BJ (cell line): ENCODE measurements at places on chromosomes 1 and 21.

DNA sequence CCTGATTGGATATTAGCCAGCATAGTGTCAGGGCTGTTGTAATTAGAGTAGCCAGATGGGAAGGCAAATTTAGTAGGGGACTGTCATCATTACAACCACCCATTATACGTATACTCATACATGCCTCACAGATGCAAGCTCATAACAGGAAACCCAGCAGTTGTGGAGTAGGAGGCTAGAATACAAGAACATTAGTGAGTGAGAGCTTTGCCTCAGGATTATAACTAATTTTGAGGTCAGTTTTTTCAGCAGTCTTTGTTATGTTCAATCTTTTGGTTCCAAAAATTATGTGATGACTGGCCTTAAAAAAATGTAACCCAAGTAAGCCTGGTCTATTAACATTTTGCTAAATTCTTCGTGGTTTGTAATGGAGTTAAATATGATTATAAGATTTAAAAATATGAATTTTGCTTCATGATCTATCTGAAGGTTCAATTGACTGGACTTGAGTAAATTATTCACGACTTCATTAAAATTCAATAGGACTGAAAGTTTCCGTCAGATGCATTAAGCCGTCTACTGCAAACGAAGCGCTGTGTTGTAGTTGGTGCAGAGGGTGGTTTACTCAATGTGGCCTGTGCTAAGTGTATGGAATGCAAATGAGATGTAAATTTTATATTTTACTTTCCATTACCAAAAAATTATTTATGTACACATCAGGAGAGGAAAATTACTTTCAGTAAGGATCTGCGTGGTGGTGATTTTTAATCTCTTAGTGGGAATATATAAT, 48.8 kb downstream of the KCNK1 start:
- no peak for DNase-seq

DNA sequence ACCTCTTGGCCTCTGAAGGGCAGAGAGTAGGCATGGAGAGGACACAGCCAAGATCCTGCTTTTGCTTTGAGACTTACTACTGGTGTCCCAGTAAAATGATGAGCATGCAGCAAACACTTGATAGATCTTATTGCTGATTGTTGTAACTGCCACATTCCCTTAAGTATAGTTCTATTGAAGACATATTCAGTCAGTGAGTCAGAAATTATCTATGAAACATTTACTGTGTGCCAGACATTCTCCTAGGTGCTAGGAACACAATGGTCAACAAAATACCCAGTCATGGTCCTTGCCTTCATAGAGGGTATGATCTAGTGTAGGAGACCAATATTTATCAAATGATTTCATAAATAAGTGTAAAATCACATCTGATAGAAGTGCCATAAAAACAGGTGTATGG, 13.6 kb downstream of the STYXL2 start:
- DNase-seq = no peak

DNA sequence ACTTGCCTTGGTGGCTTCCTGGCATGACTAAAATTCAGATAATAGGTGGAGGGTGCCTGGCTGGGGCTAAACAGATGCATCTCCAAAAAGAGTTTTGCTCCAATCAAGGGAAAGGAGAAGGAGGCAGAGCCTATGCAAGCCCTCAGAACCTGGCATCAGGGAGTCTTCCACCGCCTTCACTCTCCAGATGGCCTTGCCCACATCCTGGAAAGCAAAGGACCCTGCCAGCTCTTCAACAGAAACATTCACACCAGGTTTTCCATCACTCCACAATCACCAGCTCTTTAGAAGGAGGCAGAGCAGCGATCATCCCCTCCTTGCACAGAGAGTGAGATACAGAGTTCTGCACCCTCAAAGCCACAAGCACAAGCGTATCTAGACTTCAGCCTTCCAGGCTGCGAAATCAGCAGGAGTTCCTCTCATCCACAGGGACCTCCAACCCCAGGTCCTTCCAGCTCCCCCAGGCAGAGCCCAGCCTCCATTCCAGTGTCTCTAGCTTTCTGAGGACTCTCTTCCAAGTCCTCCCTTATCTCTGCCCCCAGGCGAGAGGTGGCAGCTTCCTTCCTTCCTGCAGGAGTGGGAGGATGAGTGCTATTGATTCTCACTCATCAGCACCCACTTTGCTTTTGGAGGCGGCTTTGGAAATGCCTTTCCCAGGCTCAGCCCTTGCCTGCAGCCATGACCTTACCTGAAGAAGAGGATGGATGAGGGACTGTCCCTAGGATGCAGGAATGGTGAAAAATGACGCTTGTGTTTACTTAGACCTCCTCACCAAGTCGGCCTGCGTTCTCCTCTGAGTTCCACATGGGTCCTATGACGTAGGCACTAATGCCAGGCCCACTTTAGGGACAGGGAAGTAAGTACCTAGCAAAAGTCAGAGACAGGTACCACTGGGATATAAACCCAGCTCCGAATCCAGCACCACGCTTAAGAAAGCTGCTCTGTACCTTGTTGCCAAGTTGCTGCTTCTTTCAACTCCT, 75.4 kb downstream of the RIPK4 start:
- DNase-seq = no peak

DNA sequence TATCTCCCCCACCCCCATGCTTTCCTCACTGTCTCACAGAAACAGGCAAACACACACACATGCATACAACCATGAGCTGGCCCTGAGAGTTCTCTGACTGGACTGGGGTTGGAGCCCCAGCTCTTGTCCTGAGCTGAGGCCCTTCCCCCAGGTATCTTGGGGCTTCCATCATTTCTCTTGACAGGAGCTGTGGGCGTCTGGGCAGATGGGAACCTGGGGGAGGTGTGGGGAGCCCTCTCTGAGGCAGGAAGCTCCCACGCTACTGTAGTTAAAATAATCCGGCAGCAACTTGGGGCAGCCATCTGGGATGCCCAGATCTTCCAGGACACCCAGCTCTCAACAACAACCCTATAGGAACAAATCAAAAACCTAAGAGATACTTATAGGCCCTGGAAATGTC, 2.7 kb upstream of the KIF21B start:
- no peak for DNase-seq

- DNase-seq = no peak
These were observed 2.3 kb downstream of the COX20 start for GRCh38 chr1:244837597-244838258.

- no peak for DNase-seq
These were observed 19.5 kb upstream of the PWP2 start for GRCh38 chr21:44087426-44088400.

- DNase-seq = no peak
These were observed at the start of gene MMP23B for GRCh38 chr1:1631782-1632420. Gene MMP23B (plus strand): TSS chr1:1632173. CDS start chr1:1632219, 46 bp downstream.

GRCh38 chr1:157110003-157110402, 10.4 kb upstream of the ETV3L start:
- no peak for DNase-seq

DNA sequence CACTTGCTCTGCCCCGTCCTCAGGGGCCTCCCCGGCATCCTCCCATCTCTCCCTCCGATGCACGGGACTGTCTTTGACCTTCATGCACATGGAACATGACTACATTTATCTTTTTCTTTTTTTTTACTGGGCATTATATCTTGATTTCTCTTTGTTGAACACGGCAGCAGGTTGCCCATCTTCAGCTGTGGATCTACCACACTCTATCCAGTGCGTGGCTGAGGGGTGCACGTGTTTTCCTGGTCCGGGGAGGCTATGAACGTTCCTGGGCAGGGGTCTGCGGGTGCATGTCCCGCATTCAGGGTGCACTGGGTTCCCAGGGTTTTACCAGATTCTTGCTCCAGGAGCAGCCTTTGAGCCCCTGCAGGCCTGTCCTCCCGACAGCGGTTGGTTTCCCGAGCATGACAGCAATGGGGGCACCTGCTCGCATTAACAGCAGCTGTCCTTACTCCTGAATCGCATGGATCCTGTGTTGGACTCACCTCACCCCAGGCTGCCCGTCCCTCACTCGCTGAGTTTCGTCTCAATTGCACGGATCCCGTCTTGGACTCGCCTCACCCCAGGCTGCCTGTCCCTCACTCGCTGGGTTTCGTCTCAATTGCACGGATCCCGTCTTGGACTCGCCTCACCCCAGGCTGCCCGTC, 7.4 kb downstream of the POFUT2 start:
- no peak for DNase-seq

DNA sequence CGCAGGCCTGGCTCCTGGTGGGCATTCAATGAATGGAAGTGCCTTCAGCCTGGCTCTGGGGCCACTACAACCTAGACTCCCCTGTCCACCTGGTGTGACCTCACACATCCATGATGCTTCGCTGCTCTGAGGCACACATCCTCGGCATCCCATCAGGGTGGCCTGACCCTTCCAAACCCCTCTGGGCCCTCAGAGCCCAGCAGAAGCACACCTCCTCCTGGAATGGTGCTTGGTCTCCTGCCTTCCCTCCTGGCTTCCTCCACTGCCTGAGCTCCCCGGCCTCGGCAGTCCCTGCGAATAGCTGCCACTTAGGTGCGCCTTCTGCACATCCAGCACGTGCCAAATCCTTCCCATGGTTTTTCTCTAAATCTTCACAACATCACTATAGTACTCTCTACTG, 133.8 kb downstream of the GLIS1 start:
- no peak for DNase-seq
